ENCODE measurements at places on chromosomes 3 and 15.

- H3K4me3 ChIP-seq, result no peak overlapping the region
- DNase-seq, result no peak
- no peaks in the 10 kb centered on the region for H3K27me3 ChIP-seq
- H3K4me1 ChIP-seq, result peaks cover 48% of the 10 kb centered on the region
- no peak overlapping the region for H3K27ac ChIP-seq
Observed at GRCh38 chr15:40050788-40051470, 11.9 kb upstream of the SRP14 start.

DNA sequence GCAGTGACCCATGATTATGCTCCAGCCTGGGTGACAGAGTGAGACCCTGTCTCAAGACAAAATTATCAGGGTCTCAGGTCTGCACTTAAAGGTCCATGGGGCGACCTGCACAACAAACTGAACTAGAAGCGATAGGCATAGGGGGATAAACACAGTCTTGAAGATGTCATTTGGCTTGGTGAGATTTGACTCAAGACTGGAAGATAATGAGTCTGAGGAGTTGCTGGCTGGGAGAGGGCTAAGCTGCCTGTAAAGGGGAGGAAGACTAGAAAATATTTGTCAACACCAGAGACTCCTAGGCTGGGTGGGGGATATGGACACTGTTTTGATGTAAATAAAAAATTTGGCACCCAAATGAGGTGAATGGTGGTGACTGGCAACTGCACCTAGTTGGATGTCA lies 19.8 kb downstream of the GHRL start:
- DNase-seq, result no peak
- H3K36me3 ChIP-seq, result peaks cover 50% of the 10 kb centered on the region
- H3K4me3 ChIP-seq, result no peak overlapping the region
- H3K27me3 ChIP-seq, result no peaks in the 10 kb centered on the region
- H3K4me1 ChIP-seq, result peaks cover 21% of the 10 kb centered on the region
- no peak overlapping the region for H3K27ac ChIP-seq

DNA sequence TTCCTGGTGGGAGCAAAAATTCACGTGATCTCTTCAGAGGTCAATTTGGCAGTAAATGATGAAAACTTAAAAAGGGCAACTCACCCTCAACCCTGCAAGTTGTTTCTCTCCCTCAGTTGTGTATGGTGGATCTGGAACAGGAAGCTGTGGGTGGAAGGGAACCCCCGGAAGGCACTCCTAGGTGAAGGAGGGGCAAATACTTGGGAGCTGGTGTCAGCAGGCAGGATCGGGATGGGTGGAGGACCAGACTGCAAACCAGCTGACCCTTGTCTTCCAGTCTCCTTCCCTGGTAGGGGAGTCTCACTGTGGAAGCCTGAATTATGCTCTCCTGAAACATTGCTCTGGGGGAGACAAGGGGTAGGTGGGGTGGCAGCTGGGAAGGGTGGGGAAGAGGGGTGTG lies 33.5 kb downstream of the PRR23E start:
- no peak for DNase-seq
- no peak overlapping the region for H3K27ac ChIP-seq
- H3K36me3 ChIP-seq, result no peaks in the 10 kb centered on the region
- no peaks in the 10 kb centered on the region for H3K4me1 ChIP-seq
- no peak overlapping the region for H3K4me3 ChIP-seq
- H3K27me3 ChIP-seq, result peaks cover 16% of the 10 kb centered on the region

DNA sequence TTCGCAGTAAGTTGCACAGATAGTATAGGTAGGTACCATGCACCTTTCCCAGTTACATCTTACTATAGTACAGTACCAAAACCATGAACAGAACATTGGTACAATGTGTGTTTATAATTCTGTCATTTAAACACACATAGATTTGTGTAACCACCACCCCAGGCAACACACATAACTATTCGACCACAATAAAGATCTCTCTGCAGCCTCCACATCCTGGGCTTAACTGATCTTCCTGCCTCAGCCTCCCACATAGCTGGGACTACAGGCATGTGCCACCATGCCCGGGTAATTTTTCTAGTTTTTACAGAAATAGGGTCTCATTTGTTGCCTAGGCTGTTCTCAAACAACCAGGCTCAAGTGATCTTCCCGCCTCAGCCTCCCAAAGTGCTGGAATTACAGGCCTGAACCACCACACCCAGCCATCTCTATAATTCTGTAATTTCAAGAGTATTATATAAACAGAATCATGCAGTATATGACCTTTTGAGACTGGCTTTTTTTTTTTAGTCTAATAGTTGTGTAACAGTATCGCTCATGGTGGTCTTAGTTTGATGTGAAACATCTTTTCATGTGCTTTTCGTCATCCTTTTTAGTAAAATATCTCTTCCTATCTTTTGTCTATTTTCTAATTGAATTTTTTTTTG lies 13.3 kb upstream of the TMF1 start:
- H3K36me3 ChIP-seq, result peaks cover 52% of the 10 kb centered on the region
- no peak for DNase-seq
- no peak overlapping the region for H3K4me3 ChIP-seq

DNA sequence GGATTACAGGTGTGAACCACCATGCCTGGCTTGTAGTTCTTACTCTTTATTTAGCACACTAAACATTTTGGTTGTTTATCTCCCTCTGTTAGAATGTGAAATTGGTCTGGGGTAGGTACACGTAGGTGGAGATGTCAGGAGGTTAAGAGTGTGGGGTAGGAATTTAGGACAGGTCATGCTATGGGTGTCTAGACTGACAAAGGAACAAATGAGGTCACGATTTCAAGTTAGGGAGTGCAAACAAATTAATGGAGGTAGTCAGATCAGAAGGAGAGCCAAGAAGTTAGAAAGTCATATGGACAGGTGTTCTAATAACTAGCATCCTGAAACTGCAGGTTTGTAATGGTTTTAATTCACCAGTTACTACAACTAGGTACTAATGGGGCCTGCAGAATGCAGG lies 19.8 kb downstream of the CDV3 start:
- peaks cover 16% of the 10 kb centered on the region for H3K36me3 ChIP-seq
- peaks cover 11% of the 10 kb centered on the region for H3K4me1 ChIP-seq
- H3K4me3 ChIP-seq, result no peak overlapping the region
- no peaks in the 10 kb centered on the region for H3K27me3 ChIP-seq
- H3K27ac ChIP-seq, result no peak overlapping the region

GRCh38 chr15:36109943-36110658 lies 469.3 kb upstream of the CDIN1 start:
- DNase-seq, result no peak
- H3K27me3 ChIP-seq, result no peaks in the 10 kb centered on the region
- H3K4me1 ChIP-seq, result peaks cover 7% of the 10 kb centered on the region
- H3K4me3 ChIP-seq, result no peak overlapping the region
- no peak overlapping the region for H3K27ac ChIP-seq
- H3K36me3 ChIP-seq, result no peaks in the 10 kb centered on the region

DNA sequence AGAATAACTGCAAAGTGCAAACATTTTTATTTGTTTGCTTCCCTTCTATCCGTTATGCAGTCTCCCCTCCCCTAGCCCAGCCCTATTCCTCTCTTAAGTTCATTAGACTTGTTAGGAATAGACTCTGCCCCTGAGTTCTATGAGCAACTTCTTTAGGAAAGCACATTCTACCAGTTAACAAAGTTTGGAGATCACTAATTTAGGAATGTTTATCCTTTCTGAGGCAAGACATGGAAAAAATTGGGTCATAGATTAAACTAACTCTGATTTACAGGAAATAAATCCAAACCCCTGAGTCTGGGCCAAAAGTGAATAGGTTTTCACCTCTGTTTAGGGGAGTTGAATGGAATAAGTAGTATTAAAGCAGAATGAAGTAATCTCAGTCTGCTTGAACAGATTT lies 34.4 kb downstream of the C3orf80 start:
- H3K4me3 ChIP-seq, result no peak overlapping the region
- DNase-seq, result no peak
- no peaks in the 10 kb centered on the region for H3K4me1 ChIP-seq
- no peaks in the 10 kb centered on the region for H3K36me3 ChIP-seq
- H3K27ac ChIP-seq, result no peak overlapping the region
- no peaks in the 10 kb centered on the region for H3K27me3 ChIP-seq

DNA sequence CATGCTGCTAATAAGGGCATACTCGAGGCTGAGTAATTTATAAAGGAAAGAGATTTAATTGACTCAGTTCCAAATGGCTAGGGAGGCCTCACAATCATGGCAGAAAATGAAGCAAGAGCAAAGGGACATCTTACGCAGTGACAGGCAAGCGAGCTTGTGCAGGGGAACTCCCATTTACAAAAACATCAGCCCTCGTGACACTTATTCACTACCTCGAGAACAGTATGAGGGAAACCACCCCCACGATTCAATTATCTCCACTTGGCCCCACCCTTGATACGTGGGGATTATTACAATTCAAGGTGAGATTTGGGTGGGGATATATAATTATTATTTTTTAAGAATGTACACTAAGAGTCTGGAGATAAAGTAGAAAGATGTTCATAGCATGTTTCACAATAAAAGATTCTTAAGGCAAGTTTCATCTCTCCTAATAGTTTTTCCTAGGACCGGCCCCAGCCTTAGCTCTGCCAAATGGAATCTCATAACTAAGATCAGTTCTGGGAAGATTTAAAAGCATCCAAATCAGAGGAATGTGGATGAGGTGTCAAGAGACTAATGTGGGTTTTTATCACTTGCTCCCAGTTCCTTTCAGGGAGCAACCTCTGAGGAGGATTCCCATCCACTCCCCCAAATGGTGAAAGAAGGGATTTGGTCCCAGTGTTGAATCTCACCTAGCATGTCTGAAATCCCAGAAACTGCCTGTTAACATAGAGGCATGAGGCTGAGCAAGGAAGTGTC lies 221.0 kb downstream of the ZMAT3 start:
- H3K27ac ChIP-seq, result no peak overlapping the region
- H3K36me3 ChIP-seq, result no peaks in the 10 kb centered on the region
- H3K4me1 ChIP-seq, result no peaks in the 10 kb centered on the region

DNA sequence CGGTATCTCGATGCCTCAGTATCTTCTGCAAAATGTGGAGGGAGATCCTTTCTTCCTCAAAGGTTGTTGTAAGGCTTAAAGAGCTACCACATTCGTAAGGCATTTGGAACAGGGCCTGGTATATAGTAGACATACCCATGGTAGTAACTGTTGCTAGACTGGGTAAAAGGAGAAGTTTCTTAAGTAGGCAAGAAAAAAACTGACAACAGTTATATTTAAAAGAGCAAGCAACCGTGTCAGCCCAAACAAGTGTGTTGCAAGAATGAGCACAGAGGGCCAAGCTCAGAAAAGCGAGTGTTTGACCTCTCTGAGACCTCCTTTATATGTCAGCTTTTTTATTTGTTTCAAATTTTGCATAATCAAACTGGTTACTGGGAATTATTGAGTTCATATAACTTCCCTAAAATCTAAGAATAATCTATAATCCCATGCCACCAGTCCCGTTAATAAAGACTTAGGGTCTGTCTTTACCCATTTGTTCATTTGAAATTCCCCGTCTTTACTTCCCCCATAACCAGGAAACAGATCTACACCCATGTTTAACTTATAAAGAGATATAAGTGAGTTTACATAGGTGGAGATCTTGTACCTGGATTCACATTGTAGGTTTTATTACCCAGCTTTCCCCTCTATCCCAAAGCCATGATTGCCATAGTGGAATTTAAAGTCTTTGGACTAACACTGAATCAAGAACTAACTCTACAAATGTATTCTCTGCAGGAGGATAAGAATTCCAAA lies 7.3 kb downstream of the B3GNT5 start:
- H3K27ac ChIP-seq, result peak overlapping the region; percentile 32
- no peaks in the 10 kb centered on the region for H3K36me3 ChIP-seq
- no peaks in the 10 kb centered on the region for H3K27me3 ChIP-seq
- peaks cover 40% of the 10 kb centered on the region for H3K4me1 ChIP-seq

DNA sequence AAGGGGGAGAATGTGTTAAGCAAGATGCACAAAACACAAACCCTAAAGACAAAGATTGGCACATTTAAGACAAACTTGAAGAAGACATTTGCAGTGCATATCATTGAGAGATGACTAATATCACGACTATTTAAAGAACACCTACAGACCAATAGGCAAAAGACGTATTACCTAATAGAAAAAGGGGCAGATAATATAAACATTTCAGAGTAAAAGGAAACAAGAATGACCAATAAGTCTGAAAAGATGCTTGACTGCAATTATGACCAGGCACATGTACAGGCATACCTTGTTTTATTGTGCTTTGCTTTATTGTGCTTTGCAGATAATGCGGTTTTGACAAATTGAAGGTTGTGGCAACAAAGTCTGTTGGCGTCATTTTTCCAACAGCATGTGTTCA lies 4.9 kb downstream of the HACD3 start:
- H3K36me3 ChIP-seq, result no peaks in the 10 kb centered on the region
- no peaks in the 10 kb centered on the region for H3K27me3 ChIP-seq
- peaks cover 28% of the 10 kb centered on the region for H3K4me1 ChIP-seq
- H3K4me3 ChIP-seq, result no peak overlapping the region

GRCh38 chr3:145942052-145942451 lies 218.9 kb downstream of the PLOD2 start:
- no peaks in the 10 kb centered on the region for H3K4me1 ChIP-seq
- no peaks in the 10 kb centered on the region for H3K36me3 ChIP-seq
- H3K27me3 ChIP-seq, result no peaks in the 10 kb centered on the region

DNA sequence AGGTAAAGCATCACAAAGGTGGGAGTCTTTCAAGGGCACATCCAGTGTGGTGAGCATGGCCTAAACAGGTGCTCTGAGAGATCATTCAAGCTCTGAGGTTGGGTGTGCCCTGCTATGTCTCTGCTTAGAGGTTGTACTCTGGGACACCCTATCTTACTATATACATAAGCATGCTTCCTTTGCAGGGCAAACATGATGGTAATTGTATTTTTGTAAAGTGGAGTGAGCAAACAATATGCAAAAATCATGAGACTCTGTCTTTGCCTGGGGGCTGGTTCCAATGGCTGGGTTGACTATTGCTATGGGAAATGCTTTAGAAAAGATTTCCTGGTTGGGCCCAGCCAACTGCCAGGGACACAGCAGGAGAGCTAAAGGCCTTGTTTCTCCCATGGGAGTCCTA lies 315.1 kb upstream of the TLE3 start:
- no peaks in the 10 kb centered on the region for H3K36me3 ChIP-seq
- H3K4me1 ChIP-seq, result no peaks in the 10 kb centered on the region
- no peak overlapping the region for H3K4me3 ChIP-seq
- H3K27ac ChIP-seq, result no peak overlapping the region

GRCh38 chr3:151178208-151178845 lies 24.7 kb downstream of the GPR171 start:
- no peaks in the 10 kb centered on the region for H3K4me1 ChIP-seq
- H3K36me3 ChIP-seq, result no peaks in the 10 kb centered on the region
- H3K4me3 ChIP-seq, result no peak overlapping the region
- no peak for DNase-seq
- H3K27ac ChIP-seq, result no peak overlapping the region
- no peaks in the 10 kb centered on the region for H3K27me3 ChIP-seq

DNA sequence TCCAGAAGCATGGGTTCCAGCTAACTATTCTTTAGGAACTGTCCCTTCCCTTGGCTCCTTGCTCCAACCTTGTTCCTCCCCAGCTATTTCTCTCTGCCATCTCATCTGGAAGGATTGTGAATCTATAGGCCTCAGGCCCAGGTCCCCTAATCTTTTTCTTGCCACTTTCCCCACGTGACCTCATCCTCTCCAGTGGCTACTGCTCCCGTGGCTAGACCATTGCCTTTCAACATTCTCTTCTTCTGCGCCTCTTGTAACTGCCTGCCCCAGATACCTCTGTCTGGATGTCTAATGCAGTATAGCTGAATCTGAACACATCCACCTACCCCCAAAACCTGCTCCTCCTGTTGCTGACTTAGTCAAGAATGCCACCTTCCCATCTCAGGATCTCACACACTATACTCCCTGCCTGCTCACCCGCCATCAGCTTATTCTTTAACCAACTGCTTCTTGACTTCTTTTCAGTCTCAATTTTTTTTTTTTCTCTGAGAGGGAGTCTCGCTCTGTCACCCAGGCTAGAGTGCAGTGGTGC lies 5.2 kb downstream of the GPX1 start:
- peaks cover 44% of the 10 kb centered on the region for H3K4me1 ChIP-seq
- H3K36me3 ChIP-seq, result no peaks in the 10 kb centered on the region
- H3K4me3 ChIP-seq, result no peak overlapping the region
- H3K27ac ChIP-seq, result peak overlapping the region; percentile 73
